ENCODE measurements at places on chromosomes 7 and 10. TPM values are rescaled to one million over a fixed set of nuclear protein-coding genes. Genes with fewer than 3 reads are reported as not detected.
A peak's percentile ranks its signal among the peaks of the same experiment; 100 is the strongest.

The TES gene
- 35.4 TPM for total RNA-seq

DNA sequence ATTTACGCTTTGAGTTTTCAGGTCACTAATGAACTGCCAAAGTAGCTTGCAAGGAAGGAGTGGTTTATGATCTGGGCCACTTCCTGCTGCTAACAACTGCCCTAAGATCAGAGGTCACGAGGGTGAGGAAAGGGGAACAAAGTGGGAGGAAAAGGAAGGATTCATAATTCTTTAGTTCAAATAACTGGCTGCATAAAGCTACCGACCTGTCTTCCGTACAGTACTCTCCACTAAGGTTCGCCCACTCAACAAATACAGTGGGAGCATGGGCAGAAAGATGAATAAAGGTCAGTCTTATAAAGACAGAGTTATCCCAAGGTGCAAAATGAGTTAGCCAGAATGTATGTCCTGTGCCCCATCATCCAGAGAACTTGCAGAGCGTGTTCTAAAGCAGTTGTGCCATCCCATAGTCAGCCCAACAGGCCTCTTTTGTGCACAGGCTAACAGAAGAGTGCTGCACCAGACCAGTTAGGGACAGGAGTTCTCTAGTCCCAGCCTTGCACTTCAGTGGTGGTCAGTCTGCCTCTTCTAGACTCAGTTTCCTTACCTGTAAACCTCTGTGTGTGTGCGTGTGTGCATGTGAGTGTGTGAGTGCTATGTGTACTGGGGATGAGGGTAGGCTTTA lies 65.9 kb downstream of the CREB3L2 start:
- no peak overlapping the region for H3K4me3 ChIP-seq
- peaks cover 9% of the 10 kb centered on the region for H3K4me1 ChIP-seq
- H3K27ac ChIP-seq, result no peak overlapping the region

DNA sequence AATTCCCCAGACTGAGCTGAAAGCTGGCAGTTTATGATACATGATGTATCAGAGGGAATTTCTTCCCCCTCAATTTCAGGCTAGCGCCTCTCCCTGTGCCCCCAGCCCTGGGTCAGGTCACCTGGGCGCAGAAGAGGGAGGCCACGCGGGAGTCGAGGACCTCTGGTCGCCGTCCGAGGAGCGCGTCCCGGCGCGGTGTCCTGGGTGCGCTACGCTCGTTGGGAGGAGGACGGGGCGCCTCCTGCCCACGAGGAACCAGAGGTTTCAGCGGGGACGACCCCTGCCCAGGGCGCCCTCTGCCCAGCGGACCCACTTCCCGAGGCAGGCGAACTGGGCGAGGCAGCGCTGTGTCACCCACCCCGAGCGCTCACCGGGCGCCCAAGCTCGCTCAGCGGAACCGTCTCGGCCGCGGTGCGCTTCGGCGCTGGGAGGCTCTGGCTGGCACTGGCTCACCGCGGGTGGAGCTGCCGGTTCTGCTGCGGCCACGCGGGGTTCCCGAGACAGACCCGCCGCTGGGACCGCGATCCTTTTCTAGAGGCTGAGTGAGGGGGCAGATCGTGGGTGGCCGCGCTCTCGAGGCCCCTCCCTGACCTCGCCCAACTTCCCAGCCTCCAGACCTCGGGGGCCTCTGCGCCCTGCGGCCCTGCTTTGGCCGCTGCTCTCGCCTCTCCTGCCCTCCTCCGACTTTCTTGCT lies at the start of gene FAM237B:
TSS of gene FAM237B (minus strand) at position 504 of the 694 bp plus-strand sequence. CDS start 1,556 bp downstream, outside the sequence.
- peaks cover 10% of the 10 kb centered on the region for H3K4me1 ChIP-seq
- DNase-seq, result no peak
- H3K36me3 ChIP-seq, result no peaks in the 10 kb centered on the region
- no peak within 1 kb of the TSS for H3K27ac ChIP-seq
- H3K4me3 ChIP-seq, result no peak within 1 kb of the TSS
- H3K27me3 ChIP-seq, result peaks cover 30% of the 10 kb centered on the region

DNA sequence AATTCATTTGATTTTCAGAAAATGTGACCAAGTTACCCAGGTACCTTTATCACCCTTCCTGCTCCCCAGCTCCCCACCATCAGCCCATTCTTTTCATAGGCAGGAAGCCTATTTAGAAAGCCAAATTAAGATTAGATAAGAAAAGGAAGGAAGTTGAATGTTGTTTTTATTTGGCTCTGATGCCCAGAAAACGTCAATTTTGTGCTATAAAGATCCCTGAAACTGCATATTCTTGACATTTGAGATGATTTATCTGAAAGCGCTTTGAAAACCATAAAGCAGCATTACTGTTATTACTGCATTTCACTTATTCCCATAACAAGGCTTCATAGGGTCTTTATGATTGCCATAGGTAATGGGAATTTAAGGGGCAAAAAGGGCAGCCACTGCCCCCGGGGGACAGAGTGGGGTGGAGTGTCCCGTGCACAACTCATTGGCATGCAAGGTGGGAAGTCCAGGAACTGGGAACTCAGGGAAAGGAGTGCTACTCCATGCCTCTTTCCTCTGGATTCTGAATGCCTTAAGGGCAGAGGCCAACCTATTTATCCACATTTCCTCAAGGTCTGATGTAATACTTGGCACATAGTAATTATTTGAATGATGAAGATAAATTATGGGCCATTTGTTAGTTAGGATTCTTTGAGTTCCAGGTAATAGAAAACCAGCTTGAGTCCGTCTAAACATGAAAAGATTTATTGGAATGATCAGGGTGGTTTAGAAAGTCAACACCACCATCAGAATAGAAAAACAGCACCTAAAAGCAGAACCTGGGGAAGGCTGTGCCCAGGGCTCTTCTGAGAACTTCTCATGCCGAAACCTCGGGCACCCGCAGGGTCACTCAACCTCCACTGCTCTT lies 100.6 kb upstream of the ELMO1 start:
- no peaks in the 10 kb centered on the region for H3K27me3 ChIP-seq
- no peaks in the 10 kb centered on the region for H3K36me3 ChIP-seq
- H3K27ac ChIP-seq, result no peak overlapping the region
- no peak overlapping the region for H3K4me3 ChIP-seq
- no peak for DNase-seq
- peaks cover 2% of the 10 kb centered on the region for H3K4me1 ChIP-seq

DNA sequence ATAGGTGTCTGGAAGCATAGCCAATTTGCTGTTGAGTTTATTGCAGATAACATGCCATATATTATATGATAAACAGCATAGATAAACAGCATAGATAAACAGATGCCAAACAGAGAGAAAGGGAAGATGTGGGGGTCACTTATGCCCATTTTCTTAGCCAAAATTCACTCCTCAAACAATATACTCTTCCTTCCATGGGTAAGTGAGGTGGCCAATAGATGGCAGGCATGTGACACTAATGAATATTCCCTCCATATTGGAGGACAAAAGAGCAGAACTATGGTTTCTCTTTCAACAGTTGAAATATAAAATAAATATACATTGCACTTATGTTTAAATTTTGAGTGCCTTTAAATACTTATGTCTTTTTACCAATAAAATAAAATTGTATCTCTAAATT lies 1212.8 kb downstream of the REEP3 start:
- H3K27me3 ChIP-seq, result no peaks in the 10 kb centered on the region
- H3K27ac ChIP-seq, result no peak overlapping the region
- no peaks in the 10 kb centered on the region for H3K36me3 ChIP-seq
- H3K4me3 ChIP-seq, result no peak overlapping the region
- peak; percentile 23 for DNase-seq

DNA sequence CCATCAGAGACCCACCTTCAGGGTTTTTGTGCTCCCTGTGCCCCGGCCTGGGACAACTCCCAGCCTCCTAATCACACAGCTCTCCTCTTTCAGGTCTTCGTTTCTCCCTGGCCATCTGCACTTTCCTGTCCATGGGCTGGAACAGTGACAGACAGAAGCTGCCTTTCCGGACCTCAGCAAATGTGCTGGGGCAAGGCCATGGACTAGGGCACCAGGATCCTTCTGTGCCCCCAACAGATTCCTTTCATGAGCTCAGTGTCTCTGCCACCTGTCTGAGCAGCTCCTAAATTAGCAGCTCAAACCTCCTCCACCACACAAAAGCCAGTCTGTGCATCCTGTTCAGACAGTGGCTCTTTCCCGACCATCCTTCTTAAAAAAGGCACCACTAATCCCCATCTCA lies 41.9 kb upstream of the FRMD4A start:
- no peak overlapping the region for H3K27ac ChIP-seq
- H3K4me3 ChIP-seq, result no peak overlapping the region
- DNase-seq, result no peak
- no peaks in the 10 kb centered on the region for H3K36me3 ChIP-seq
- no peaks in the 10 kb centered on the region for H3K4me1 ChIP-seq
- no peaks in the 10 kb centered on the region for H3K27me3 ChIP-seq

The SLC13A4 gene
- 50.2 TPM for total RNA-seq

DNA sequence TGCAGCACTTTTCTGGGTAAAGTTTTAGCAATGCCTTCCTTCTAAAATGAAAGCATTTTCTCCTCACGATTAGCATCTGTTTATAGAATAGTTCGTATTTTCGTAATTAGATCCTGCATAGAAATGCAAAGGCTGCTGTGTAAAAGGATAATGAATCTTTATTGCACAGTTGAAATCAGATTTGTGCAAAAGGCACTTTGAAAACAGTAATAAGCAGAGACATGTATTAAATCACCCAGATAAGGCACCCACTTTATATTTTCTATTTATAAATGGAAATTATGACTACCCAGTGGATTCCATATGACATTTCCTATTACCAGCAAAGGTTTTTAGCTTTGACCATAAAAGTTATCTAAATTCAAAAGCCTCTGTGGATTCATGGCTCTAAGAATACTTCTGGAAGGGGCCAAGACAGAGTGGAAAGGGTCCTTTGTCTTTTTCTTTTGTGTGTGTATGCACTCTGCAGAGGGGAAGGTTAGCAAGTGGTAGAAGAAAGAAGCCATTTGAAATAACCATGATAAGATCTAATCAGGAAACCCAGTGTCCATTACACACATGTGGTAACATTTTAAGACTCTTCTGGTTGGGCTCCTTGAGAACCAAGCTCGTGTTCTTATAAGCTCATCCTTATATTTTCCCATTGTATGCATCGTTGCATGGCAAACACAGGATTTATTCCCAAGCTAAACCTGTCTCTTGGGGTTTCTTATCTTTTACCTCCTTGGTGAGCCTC lies 612.1 kb downstream of the AUTS2 start:
- no peaks in the 10 kb centered on the region for H3K4me1 ChIP-seq
- no peaks in the 10 kb centered on the region for H3K36me3 ChIP-seq
- no peak overlapping the region for H3K4me3 ChIP-seq
- DNase-seq, result no peak
- no peaks in the 10 kb centered on the region for H3K27me3 ChIP-seq
- no peak overlapping the region for H3K27ac ChIP-seq

DNA sequence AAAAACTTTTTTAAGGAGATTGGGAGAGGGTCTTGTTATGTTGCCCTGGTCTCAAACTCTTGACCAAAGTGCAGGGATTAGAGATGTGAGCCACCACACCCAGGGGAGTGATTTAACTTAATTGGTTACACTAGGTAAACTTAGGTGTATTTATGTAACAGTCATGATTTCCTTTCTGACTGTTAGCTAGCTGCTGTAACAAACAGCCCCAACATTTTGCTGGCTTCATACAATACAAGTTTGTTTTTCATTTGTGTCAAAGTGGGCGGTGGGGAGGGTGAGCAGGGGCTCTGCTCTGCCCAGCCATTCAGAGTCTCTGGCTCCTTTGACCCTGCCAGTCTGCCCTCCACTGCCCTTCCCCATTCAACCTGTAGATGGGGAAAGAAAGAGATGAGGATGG lies 9.3 kb downstream of the DOCK1 start:
- DNase-seq, result no peak
- peaks cover 28% of the 10 kb centered on the region for H3K4me1 ChIP-seq
- H3K27ac ChIP-seq, result no peak overlapping the region
- no peaks in the 10 kb centered on the region for H3K27me3 ChIP-seq
- no peaks in the 10 kb centered on the region for H3K36me3 ChIP-seq

- H3K36me3 ChIP-seq, result no peaks in the 10 kb centered on the region
- no peak overlapping the region for H3K4me3 ChIP-seq
- H3K4me1 ChIP-seq, result no peaks in the 10 kb centered on the region
These were observed 90.4 kb downstream of the AKR1D1 start for GRCh38 chr7:138166681-138167080.

DNA sequence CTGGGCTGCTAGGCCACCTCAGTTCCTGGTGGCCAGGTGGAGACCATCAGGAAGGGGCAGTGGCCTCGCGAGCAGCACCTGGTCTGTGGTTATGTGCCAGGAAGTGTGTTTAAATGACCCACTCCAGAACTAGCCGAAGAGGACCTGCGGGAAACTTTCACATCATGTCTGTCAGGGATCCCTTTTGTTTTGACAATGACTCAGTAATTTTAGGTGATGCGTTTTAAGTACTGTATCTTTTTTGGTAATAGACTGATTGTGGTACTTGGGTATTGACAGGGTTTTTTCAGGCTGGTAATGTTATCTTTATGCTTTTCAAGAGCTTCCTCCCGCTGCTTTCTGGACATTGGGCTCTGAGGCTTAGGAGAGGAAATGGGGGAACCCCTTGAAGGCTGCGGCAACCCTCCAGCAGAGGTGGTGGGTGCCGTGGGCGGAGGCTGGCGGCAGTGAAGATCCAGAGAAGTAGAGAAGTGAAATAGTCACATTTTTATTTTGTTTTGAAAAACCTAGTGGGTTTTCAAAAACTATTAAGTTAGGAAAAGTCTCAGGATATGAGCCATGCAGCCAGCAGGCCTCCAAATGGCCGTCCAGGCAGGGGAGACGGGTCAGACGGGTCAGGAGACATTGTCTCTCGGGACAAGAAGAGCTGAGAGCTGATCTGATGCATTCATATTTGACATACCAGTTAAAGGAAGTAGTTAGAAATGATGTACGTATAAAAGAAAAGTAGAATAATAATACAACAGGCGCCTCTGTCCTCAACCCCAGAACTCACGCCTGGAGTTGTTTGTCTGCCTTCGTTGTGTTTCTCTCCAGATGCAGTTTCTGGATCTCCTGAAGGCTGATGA lies 27.7 kb downstream of the PPP2R2D start:
- H3K27me3 ChIP-seq, result no peaks in the 10 kb centered on the region
- peaks cover 23% of the 10 kb centered on the region for H3K36me3 ChIP-seq
- no peak overlapping the region for H3K4me3 ChIP-seq
- no peak overlapping the region for H3K27ac ChIP-seq
- peaks cover 21% of the 10 kb centered on the region for H3K4me1 ChIP-seq

DNA sequence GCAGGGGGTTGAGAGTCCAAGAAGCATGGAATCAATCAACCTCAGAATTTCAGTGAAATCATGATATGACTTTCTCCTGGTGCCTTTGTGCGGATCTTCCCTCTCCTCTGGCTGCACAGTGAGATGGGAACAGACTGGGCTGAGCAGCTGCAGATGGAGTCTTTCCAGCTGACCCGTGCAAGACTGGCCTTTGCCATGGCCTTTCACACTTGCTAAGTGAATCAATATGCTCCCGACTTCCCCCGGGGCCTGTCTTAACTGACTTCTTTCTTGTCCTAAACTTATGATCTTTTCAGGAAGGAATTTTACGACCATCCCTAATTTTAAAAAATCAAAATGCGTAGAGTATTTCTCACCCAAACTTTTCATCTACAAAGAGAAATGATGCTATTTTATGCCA lies 469.9 kb downstream of the GALNT17 start:
- H3K27ac ChIP-seq, result no peak overlapping the region
- H3K4me1 ChIP-seq, result peaks cover 6% of the 10 kb centered on the region
- H3K27me3 ChIP-seq, result no peaks in the 10 kb centered on the region
- H3K4me3 ChIP-seq, result no peak overlapping the region

GRCh38 chr10:7300384-7300971 lies 110.4 kb downstream of the SFMBT2 start:
- no peak for DNase-seq
- no peaks in the 10 kb centered on the region for H3K36me3 ChIP-seq
- H3K27me3 ChIP-seq, result no peaks in the 10 kb centered on the region
- H3K4me1 ChIP-seq, result peaks cover 6% of the 10 kb centered on the region

The ALKBH4 gene
- total RNA-seq, result 17.4 TPM

The PTER gene
- 4.4 TPM for total RNA-seq

The LIPJ gene
- 0.40 TPM for total RNA-seq

The WDR37 gene
- 18.7 TPM for total RNA-seq

Measured in spinal cord (tissue), 10 donors.